ENCODE measurements at places on chromosomes 3 and 15. TPM values are rescaled to one million over a fixed set of nuclear protein-coding genes. Genes with fewer than 3 reads are reported as not detected.

Gene ANKRD34C
- not detected for total RNA-seq

GRCh38 chr15:90982135-90982534 lies 12.2 kb downstream of the PRC1 start:
- H3K27ac ChIP-seq: no peak overlapping the region
- no peak for DNase-seq
- H3K36me3 ChIP-seq: no peaks in the 10 kb centered on the region
- H3K4me1 ChIP-seq: no peaks in the 10 kb centered on the region
- no peak overlapping the region for H3K4me3 ChIP-seq

GRCh38 chr3:106817706-106818105 lies 559.5 kb upstream of the CCDC54 start:
- H3K36me3 ChIP-seq: no peaks in the 10 kb centered on the region
- no peak overlapping the region for H3K4me3 ChIP-seq
- no peaks in the 10 kb centered on the region for H3K27me3 ChIP-seq

GRCh38 chr3:138114431-138114918 lies 933 bp downstream of the DZIP1L start:
- peak overlapping the region; percentile 75 for H3K4me3 ChIP-seq
- no peaks in the 10 kb centered on the region for H3K36me3 ChIP-seq
- peaks cover 5% of the 10 kb centered on the region for H3K4me1 ChIP-seq
- no peak for DNase-seq
